ENCODE measurements at places on chromosomes 16 and 17.

DNA sequence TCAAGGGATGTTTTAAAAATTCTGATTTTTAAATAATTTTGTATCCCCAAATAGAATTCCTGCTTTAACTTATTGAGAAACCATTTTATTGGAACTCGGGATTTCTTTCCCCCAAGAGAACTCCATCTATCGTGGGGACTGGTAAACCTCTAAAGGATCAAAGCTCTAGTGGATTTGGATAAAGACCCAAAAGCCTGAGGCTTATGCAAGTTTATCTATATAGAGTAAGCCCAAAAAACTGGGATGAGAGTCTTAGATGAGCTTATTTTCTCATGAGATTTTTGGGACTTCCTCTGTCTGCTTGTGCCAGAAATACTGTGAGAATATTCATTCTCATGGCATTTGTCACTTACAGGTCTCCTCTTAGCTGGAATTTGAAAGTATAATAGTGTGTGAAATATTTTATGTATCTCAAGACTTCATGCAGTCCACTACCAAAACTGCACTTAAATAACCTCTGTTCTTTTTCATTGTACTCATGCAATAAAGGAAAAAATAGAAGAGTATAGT lies 333.1 kb downstream of the BCAS3 start:
- DNase-seq, result no peak

DNA sequence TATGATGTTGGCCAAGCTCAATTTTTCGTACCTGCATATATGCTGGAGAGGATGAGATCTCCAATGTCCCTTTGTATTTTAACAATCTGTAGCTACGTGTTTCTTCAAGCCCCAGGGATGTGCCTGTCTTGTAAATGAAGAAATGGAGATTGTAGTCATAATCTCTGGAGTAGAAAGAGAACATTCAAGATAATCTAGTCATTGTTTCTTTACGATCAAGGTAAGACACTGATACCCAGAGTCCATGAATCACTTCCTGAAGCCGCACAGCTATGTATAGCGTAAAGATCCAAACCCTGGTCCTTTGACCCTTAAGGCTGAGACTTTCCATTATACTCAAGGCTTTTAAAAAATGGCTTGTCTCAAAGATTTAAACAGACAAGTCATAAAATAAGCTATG lies 205.5 kb downstream of the HS3ST3B1 start:
- DNase-seq, result no peak

- no peak for DNase-seq
These were observed 65.6 kb downstream of the SEC14L1 start for GRCh38 chr17:77206158-77206956.

GRCh38 chr17:57340160-57340981 lies 84.0 kb downstream of the MSI2 start:
- no peak for DNase-seq

DNA sequence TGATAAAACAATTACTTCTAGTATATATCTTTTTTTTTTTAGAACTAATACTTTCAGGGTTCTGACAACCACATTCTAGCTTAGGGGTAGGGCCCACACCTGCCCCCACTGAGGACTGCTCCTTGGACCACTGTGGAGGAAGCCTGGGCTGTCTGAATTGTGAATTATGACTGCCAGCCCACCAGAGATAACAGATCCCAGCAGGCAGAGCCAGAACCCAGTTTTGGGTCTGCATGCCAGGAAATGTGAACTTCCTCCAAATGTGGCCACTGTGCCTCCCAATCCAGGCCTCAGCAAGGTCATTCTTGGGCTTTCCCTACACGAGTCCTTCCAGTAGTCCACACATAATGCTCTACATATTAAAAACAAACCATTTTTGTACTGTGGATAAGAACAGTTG lies 15.9 kb downstream of the VEZF1 start:
- no peak for DNase-seq

DNA sequence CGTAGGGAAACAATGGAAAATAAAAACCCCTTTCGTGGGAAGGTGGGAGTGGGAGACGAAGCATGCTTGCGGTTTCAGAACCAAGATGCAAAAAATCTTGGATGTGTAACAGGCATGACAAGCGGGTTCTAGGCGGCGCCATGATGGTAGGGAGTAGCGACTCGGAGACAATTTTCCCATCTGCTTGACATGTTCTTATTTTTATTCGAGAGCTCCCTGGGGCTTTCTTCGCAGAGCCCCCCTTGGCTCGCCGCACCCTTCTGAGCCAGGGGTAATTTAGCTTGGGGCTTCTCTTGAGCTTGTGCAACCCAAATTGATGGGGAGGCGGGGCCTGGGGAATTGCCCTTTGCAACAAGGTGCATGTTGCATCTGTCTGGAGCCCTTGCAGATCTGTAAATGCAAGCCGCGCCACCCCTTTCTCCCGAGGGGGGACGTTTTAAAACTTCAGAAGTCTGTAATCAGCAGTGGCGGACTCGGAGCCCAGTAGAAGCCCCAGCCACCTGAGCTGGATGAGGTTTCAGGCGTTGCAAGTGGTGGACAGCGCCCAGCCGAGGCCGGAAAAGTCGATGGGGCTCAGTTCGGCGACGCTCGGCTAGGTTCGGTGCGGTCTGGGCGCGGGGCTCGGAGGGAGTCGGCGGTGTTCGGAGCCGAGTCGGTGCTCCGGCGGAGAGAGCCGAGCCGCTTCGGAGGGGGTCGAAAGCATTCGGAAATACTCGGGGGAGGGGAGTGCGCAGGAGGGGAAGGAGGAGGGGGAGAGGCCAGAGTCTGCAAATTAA lies 2.9 kb downstream of the GNAO1 start:
- no peak for DNase-seq

DNA sequence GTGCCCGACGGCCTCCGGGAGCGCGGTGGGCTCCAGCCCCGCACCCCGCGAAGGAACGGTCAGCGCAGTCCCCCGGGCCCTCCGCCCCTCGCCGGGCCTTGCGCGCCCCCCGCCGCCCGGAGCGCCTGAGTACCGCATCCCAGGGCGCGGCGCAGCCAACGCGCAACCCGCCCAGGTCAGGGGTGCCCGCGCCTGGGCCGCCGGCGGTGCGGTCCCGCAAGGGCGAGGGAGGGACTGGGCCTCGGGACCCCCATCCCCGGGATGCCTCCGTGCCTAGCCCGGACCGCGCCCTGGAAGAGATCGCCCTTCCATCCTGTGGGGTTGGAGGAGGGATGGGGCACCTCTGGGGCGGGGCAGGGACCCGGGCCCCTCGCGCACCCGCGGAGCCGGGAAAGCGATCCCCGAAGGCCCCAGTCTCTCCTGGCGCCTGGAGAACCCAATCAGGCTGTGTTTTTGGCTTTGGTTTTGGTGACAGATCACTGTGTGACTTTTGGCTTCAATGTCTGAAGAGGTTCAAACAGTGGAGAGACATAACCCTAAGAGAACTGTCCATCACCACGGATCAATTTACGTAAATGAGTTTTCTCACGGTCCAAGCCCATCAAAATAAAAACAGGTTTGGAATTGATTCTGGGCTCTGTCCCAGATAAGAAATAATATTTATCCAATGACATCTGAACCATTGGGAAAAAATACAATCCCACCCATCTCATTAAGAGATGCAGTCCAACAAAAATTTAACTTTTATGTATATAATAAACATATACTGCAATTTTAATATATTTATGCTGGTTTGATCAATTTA lies 17.8 kb downstream of the ENPP7 start:
- DNase-seq, result no peak

DNA sequence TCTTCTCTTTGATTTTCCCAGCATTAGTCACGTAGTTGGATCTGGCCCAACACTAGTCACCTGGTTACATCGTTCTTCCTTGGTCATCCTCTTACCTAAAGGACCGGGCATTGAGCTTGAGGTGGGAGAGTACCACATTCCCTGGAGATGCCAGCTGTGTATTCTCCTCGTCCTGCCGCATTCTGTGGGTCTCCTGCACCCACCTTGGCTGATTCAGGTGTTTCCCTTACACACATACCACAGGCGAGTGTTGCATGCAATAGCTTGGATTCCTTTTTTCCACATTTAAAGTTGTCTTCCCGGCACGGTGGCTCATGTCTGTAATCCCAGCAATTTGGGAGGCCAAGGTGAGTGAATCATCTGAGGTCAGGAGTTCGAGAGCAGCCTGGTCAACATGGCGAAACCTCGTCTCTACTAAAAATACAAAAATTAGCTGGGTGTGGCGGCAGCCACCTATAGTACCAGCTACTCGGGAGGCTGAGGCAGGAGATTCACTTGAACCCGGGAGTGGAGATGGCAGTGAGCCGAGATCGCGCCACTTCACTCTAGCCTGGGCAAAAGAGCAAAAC lies 21.6 kb upstream of the CLEC18C start:
- DNase-seq, result no peak

DNA sequence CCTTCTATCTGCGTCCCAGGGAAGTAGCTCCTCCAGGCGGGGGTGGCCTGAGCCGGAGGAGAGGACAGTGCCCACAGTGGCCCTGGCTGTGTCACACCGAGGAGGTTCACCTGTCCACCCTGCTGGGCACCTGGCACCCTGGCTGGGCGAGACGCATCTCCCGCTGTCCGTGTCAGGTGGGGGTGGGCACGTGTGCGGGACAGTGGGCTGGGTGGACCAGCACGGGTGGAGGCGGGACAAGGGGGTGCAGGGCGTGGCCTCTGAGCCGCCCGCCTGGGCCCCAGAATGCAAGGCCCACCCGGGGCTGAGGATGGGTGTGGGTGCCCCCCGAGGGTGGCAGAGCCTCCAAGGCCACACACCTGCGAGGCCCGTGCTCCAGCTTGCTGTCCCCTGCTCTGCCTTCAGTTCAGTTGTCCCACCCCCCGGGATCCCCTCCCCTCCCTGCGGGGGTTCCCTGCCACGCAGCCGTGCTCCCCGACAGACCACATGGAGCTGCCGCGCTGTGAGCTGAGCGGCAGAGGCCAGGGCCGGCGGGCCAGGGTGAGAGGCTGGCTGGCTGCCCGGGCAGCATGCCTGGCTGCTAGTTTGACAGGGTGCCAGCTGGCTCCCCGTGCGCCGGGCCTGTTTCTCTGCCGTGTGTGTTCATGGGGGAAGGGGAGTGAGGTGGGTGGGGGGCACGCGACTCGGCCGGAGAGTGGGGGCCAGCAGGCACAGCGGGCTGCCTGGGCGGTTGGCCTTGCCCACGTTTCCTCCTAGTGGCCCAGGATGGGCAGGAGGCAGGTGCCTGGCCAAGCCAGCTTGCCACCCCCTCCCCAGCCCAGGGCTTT lies 33.9 kb downstream of the BAHCC1 start:
- no peak for DNase-seq

GRCh38 chr17:42675965-42676423 lies 800 bp downstream of the PLEKHH3 start:
- no peak for DNase-seq

DNA sequence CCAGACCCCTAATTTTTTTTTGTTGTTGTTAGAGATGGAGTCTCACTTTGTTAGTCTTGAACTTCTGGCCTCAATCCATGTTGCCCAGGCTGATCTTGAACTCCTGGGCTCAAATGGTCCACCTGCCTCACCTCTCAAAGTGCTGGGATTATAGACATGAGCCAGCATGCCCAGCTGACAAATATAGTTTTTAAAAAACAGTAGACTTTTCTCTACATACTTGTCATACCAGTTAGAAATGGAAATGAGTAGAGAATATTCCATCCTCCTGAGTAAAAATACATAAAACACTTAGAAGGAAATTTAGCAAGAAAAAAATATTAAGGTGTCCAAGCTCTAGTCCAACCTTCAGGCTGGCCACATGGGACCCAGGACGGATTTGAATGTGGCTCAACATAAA lies 21.4 kb downstream of the C16orf78 start:
- DNase-seq, result no peak

DNA sequence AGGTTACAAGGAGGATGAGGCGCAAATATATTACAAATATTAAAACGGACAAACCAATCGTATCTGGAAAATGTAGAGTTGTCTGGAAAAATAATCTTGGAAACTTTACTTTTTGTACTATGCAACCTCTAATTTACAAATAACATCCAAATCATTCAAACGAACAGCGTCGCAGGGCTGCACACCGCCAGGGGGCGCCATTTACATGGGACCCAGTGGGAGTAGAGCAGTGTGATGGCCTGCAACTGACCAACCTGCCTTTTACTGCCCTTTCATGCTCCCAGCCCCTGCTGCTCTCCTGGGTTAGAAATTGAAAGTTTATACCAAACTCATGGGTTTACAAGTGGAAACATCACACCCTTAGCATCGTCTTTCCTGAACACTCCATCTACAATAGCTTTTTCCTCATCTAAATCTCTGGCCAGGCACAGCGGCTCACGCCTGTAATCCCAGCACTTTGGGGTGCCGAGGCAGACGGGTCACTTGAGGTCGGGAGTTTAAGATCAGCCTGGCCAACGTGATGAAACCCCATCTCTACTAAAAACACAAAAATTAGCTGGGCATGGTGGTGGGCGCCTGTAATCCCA lies 10.0 kb downstream of the PITPNC1 start:
- DNase-seq, result peak; percentile 63

- DNase-seq, result no peak
These were observed 10.3 kb upstream of the TOX3 start for GRCh38 chr16:52557236-52557635.

GRCh38 chr17:44187131-44187899 lies 543 bp downstream of the TMUB2 start:
- peak; percentile 70 for DNase-seq

DNA sequence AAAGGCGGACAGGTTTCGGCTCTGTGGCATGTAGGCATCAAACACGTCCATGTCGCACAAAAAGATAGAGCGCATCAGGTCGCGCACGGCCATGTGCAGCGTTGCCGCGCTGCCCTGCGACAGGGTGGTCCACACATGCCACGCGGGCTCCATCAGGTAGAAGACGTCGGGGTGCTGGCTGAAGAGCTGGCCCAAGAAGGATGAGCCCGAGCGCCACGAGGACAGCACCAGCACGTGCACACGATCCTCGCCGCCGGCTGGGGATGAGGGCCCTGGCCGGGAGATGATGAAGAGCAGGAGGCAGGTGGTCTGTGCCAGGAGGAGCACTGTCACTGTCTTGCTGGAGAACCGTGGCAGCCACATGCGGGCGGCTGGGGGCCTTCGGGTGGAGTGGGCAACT lies 5.9 kb downstream of the CHST5 start:
- no peak for DNase-seq

DNA sequence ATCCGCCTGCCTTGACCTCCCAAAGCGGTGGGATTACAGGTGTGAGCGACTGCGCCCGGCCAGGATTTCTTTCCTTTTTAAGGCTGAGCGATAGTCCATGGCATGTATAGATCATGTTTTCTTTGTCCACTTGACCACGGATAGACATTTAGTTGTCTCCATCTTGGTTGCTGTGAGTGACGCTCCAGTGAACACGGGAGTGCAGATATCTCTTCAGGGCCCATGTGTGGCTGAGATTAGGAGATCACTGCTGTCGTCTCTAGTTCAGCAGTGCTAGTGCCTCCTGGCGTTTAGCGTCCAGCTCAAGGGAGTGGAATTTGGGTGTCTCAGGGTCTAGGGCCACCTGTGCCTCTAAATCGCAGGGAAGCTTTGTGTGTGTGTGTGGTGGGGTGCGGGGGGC lies 41.5 kb downstream of the ABCC1 start:
- no peak for DNase-seq
